ENCODE measurements at places on chromosomes 1 and 21.

GRCh38 chr21:14273736-14274538 lies 58.0 kb downstream of the RBM11 start:
- no peak for DNase-seq

DNA sequence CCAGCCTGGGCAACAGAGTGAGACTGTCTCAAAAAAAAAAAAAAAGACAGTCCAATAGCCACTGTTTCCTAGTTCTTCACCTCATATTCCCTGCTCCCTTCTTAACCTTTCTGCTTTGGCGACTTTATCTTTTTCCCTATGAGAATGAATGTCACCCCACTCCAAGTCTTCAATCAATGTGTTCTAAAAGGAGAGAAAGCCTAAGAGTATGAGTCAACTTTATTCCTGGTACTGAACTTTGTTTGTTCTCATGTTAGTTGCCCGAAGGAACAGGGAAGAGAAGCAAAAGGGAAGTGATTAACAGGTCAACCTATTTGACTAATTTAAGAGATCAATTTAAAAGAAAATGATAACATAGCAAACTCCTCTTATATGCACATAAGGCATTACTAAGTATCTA lies 39.9 kb upstream of the SLC16A1 start:
- no peak for DNase-seq

DNA sequence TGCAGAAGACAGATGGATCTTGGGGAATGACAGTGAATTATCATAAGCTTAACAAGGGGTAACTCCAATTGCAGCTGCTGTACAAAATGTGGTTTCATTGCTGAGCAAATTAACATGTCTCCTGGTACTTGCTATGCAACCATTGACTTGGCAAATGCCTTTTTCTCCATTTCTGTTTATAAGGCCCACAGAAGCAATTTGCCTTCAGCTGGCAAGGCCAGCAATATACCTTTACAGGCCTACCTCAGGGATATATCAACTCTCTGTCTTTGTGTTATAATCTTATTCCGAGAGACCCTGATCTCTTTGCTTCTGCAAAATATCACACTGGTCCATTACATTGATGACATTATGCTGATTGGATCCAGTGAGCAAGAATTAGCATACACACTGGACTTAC lies 52.7 kb upstream of the KIAA0040 start:
- no peak for DNase-seq

- DNase-seq, result no peak
Observed at GRCh38 chr1:233045588-233045987, 95.2 kb downstream of the NTPCR start.

DNA sequence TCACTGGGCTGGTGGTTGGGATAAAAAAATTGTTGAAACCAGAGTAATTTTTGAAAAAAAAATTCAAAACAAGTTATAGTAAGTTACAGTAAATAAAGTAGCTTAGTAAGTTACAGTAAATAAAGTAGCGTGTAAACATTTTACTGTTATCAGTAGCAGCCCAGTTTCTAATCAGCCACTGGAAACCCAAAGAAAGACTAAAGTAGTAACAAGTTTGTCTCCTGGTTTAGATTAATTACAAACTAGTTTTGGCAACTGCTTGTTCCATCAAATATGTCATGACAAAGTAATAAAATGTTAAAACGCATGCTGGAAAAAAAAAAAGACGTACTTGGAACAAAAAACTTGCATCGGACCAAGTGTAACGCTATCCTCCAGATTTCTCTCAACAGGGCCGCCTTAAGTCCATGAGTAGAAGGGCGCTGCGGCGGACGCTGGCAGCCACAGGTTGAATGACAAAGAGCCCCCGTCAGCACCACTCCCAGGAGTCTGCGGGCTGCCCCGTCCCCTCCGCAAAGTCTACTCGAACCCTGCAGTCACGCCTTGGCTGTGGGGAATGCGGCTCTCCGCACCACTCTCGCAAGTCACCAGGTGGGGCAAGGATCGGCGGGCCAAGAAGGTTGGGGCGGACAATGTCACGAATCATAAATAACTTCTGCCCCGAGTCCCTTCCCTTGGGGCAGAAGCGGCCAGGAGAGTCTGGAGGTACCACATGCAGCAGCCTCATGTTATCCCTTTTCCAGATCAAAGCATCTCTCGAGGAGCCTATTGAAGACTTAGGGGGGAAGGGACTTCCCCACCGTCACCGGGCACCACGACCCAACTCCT lies 837 bp downstream of the SLC16A1 start:
- peak; percentile 13 for DNase-seq

- DNase-seq, result no peak
Observed at GRCh38 chr1:3068564-3069431, at the start of gene PRDM16. Gene PRDM16, plus strand, starts transcription at chr1:3069203. Its CDS starts 57 bp downstream, at chr1:3069260.

DNA sequence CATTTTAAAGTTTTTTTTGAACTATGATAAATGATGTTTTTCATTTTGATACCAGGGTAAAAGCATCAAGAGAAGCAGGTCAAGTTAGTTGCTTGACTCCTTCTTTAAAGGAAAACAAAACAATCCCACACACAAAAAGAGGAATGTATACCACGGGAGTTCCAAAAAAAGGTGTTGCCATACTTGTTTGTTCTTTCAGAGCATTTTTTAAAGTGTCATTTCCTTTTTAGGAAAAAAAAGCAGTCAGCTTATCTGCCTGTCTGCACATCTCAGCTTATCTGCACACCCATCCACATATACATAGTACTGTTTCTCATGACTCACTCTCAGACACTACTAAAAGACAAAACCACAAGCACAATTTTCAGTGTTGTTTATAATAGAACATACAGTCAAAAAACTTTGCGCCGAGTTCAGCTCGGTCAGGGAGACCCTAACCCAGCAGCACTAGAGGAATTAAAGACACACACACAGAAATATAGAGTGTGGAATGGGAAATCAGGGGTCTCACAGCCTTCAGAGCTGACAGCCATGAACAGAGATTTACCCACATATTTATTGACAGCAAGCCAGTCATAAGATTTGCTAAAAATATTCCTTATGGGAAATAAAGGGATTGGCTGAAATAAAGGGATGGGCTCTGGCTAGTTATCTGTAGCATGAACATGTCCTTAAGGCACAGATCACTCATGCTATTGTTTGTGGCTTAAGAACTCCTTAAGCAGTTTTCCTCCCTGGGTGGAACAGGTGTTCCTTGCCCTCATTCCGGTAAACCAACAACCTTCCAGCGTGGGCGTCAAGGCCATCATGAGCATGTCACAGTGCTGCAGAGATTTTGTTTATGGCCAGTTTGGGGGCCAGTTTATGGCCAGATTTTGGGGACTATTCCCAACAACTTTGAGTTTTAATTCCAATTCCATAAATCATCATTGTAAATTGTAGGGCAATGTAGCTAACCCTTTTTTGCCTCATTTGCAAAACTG lies 11.4 kb upstream of the MNDA start:
- no peak for DNase-seq

DNA sequence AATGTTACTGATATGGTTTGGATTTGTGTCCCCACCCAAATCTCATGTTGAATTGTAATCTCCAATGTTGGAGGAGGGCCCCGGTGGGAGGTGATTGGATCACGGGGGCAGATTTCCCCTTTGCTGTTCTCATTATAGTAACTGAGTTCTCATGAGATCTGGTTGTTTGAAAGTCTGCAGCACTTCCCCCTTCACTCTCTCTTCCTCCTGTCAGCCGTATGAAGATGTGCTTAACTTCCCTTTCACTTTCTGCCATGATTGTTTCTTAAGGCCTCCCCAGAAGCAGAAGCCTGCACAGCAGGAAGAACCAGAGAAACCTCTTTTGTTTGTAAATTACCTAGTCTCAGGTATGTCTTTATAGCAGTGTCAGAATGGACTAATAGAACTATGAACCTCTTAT lies 28.4 kb downstream of the TRIM33 start:
- no peak for DNase-seq

DNA sequence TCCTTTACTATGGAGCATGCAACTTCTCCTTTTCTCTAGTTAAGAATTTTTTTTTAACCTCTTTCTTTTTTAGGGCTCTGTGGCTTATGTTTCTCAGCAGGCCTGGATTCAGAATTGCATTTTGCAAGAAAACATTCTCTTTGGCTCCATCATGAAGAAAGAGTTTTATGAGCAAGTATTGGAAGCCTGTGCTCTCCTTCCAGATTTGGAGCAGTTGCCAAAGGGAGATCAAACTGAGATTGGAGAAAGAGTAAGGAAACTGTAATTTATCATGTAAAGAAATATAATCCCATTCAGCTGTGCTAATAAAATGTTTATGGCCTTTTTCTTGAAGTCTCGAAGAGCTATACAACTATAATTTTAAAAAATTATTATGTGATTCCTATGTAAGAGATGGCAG lies 70.1 kb downstream of the HSPA13 start:
- no peak for DNase-seq

GRCh38 chr21:37342046-37342632 lies 24.4 kb upstream of the DYRK1A start:
- DNase-seq, result no peak

DNA sequence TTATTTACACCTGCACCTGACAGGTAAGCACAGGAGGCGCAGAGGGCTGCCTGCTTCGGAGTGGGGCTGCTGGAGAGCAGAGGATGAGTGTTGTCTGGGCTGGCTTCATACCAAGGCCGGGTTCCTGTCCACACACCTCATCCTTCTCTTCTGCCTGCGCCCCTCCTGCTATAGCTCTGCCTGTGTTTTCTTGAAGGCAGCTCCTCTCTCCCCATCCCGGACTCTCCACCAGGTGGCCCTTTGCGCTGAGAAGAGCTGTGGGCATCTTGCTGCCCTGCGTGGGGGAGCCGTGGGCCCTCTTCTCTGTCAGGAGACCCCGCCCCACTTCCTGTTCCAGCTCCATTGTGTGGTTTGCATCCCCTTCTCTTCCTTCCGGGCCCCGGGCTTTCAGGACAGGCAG lies 35.0 kb downstream of the ARHGEF10L start:
- no peak for DNase-seq

GRCh38 chr1:183124259-183124658 lies 61.8 kb upstream of the LAMC2 start:
- no peak for DNase-seq

DNA sequence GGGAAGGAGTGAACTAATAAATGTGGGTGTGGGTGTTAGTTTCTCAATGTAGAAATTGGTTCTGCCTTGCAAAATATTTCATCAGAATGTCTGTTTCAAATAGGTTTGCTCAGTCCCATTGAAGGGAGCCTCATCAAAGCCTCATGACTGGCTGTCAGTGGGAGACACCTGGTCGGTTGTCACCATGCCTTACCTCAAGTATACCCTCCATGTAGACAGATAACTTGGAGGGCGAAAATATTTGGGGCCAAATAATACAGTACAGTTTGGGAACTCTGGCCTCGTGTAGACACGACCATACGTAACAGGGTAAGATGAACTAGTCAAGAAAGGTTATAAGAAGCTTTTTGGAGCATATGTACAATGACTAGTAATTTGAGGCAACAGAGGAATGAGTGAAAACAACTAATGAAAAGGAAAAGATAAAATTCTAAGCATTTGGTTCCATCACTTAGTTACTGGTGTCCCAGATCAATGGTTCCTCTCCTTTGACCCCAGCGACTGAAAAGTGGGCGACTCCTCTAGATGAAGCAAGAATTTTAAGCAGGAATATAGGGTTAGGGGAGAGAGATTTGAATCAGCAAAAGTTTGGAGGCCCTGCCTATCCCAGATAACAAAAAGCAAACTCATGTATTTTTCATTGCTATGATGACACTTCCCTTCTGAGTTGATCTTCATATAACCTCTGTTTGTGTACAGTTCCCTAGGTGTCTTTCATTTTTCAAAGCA lies 163.9 kb downstream of the LRRC40 start:
- no peak for DNase-seq

- no peak for DNase-seq
Observed at GRCh38 chr1:212909652-212910063, 40.7 kb upstream of the VASH2 start.

Measured in SW 1271 (cell line).